NB4 (cell line): ENCODE measurements at places on chromosomes 5 and 9.
A peak's percentile ranks its signal among the peaks of the same experiment; 100 is the strongest.

DNA sequence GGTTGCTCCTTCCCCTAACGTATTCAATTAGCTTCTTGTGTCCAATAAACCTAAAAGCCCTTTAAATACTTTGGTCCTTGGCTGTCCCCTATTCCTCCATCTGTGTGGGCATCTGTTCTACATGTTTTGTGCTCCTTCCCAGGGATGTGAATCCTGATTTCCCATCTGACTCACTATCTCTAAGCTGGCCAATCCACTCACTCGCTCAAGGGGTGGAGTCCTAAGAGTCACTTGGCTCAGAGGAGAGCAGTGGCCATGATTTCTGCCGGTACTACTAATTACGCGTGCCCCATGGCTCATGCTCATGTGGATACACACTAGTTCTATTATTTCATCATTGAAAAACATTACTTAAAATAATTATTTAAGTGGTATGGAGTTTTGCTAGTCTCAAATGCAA is 89.6 kb downstream of the TAF11L14 start:
- DNase-seq, result no peak

DNA sequence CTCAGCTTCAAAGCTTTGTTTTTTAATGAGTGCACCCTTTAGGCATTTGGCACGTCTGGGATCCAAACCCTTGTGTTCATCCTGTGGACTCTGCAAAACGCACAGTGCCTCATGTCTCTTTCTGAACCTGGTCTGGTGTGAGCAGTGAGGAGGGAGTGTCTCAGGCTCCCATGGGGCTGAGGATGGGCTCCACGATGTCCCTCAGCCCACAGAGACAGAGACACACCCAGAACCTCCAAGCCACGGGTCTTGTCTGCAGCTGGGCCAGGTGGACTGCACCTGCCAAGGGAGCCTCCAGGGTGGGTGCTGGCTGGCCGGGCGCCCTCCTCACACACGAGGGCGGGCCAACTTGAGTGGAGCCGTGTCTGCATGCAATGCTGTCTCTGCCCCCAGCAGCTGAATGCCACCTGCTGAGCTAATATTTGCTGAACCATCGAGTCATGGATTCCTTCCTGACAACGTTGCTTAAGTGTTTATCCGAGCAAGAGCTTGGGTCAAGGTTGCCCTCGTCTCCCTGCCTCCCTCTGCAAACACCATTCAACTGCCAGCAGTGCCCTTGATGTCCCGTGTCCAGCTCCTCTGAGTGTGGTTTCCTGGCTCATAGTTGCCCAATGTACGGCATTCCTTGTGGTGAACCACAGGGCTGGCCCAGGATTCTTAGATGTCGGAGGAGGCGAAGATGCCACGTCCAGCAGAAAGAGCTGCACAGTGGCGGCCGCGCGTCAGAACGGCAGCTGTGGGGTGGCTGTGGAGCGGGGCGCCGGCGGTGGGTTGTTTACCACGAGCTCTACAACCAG is 31.4 kb upstream of the LPCAT1 start:
- peak; percentile 92 for DNase-seq

GRCh38 chr9:137236238-137236935 is 4.7 kb upstream of the TUBB4B start:
- peak; percentile 88 for DNase-seq

DNA sequence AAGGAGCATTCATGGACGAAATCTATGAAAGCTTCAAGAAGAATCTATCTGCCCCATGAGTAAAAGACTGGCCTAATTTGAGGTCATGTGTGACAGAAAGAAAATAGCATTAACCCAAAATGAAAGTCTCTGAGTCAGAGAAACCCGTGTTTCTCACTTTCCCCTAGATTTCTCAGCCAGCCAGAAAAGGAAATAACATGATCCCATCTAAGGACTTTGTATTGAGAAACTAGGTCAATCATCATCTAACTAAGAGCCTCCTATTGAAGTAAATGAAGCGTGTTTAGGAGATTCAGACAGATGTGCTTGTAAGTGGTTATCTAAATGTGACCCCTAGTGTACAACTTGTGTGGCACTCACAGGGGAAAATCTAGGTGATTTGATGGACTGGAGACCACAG is 77.3 kb upstream of the ZNF366 start:
- DNase-seq, result no peak

DNA sequence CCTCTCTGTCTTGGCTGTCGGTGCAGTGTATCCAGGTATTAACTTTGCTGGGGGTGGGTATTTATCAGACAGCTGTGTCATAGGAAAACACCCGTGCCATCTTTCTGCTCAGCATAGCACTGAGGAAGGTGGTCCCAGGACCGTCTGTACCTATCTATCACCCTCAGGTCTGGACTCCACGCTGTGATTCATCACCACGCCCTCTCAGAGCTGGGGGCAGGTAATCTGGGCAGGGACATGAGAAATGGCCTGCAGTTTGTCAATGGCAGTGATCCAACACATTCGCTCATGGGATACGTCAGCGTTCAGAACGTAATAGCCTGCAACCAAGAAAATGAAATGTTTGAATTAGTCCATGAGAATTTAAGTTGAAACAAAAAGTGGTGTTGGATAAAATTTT is 151.6 kb upstream of the MAP1B start:
- no peak for DNase-seq

- DNase-seq, result no peak
Measured at GRCh38 chr5:92927291-92927778, 653.7 kb downstream of the NR2F1-AS1 start.

DNA sequence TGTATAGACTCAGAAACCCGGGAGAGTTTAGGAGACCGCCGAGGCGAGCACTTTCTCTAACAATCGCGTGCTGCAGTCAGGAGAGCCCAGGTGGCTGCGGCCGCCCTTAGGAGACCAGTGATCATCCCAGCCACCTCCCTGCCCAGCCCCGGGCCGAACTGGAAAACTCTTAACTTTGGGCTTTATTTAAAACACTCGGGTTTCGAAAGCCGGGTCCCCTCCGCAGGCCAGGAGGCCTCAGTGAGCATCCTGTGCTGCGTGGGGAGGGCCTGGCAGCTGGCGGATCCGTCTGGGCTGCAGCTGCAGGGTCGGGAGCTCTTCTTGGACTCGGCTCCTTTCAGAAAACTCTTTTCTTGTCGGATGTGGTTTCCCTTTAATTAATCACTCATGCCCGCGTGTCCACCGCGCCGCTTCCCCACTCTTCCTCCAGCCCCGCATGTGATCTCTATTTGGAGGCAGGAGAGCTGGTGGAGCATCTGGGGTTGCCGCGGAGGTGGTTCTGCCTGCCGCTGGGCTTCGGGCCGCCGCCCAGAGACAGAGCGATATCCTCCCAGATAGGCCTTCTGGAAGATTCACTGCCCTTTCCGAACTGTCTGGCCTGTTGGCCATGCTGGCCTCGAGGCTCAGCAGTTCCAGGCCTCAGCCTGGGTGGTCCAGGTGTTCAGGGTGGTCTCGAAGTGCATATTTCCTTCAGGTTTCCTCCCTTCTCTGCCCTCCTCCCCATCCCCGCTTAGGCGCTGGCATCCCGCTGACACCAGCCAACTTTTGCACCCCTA is 59.5 kb downstream of the TMEM174 start:
- DNase-seq, result no peak

- DNase-seq, result no peak
Measured at GRCh38 chr9:14838701-14839100, 71.5 kb downstream of the FREM1 start.

GRCh38 chr9:113546566-113546965 is 83.0 kb downstream of the RGS3 start:
- DNase-seq, result no peak

DNA sequence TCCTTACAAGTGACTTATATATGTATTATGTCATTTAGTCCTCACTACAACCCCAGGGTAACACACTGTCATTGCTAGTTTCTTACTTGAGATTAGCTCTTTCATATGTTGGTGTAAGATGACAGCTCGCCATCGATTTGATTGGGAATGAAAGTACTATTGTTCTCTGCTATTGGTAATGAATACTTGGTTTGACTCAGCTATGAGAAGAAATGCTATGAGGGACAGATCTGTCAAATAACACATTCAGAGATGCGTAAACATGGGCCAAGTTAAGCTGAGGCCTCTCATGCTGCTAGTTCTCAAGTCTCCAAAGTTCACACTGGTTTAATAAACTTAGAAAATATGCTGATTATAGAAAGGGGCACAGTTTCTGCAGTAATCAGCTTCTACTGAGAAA is 142.7 kb downstream of the SGCD start:
- DNase-seq, result no peak

DNA sequence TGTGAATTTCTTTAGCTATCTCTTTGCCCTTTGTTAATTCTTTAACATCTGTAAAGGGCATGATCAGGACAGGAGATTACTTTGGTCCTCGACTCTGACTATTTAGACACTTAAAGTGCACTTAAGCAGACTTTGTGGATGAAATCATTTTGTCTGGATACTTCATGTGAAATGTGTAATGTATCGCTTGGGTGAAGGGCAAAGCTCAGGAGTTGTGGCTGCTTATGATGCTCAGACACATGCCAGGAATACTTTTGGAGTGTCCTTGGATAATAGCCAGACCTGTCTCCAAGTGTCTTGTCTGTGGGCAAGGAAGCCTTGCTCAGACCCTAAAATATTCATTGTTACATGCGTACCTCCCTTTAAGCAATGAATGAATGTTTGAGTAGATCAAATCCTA is 87.8 kb downstream of the RAI14 start:
- DNase-seq, result no peak

- peak; percentile 64 for DNase-seq
Measured at GRCh38 chr9:77847059-77847499, 184.5 kb downstream of the GNAQ start.

DNA sequence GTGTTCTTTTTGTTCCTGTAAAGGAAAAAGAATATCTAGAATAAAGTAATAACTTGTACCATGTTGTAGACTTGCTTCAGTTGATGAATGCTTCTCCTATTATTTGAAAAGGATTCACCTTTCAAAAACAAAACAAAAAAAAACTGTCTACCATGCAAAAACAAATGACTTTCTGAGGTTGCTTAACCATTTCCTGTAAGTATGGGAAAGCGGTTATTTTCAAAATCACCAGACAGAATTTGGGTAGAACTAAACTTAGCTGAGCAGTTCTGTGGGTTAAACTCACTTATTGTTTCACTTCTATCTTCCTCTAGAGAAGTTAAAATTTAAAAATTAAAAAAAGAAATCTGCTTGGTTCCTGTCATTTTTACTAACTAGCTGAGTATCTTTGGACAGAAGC is 25.2 kb downstream of the LNPEP start:
- DNase-seq, result peak; percentile 74

DNA sequence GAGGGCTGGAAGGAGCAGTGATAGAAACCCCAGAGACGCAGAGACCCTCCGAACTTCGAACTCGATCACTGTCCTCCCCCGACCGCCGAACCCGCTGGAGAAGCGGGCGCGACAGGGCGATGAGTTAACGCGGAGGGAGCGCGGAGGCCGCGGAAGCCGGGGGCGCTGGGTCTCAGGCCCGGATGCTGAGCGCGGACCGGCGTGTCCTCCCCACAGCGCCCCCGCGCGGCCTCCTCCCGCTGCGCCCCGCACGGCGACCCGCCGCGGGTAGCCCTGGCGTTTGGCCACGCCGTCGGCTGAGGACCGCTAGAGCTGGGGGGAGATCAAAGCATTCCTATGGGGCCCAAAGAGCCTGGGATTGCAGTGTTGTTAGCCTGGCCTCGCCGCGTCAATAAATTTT is 7.7 kb upstream of the DMRT2 start:
- DNase-seq, result no peak

DNA sequence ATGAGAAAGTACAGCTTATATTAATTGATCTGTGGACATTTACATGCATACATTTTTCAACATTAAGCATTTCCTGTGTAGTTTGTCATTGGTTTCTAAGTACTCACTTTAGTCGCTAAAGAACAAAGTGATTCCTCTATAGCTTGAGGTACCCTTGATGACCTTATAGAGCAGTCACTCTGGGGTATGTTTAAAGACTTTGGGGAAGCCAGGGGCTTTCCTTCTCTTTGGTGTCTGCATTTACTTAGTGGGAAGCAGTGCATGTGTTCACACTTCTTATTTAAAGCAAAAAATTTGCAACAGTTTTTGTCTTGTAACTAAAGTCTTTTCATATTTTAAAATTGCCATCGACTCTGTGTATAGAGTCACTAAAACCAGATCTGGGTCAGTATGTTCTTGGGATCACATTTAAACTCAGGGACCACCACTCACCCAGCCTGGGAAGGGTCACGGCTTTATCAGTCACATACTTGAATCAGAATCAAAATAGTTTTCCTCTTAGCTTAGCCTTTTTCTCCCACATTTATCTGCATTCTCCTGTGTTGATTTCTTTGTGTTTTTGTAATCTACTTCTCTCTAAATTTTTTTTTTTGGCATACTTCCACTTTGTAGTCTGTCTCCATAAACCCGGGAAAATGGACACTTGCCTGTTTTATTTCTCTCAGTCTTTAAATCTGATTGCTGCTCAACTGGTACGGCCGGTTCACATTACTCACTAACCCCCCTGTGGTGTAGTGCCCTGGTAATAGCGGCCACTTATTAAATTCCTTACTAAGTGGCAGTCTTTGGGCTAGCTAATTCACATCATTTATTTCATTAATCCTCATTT is 143.9 kb upstream of the FBN2 start:
- no peak for DNase-seq

- DNase-seq, result peak; percentile 65
Measured at GRCh38 chr5:119743927-119744326, 114.6 kb downstream of the FAM170A start.

GRCh38 chr5:40601198-40601868 is 78.4 kb upstream of the PTGER4 start:
- DNase-seq, result no peak

- DNase-seq, result no peak
Measured at GRCh38 chr9:2163231-2163885, 148.2 kb downstream of the SMARCA2 start.
